Substantia nigra (tissue), 51 donors: ENCODE measurements at places on chromosomes 5 and 9.

GRCh38 chr5:168209244-168209995 is 82.0 kb upstream of the WWC1 start:
- no peak for DNase-seq

DNA sequence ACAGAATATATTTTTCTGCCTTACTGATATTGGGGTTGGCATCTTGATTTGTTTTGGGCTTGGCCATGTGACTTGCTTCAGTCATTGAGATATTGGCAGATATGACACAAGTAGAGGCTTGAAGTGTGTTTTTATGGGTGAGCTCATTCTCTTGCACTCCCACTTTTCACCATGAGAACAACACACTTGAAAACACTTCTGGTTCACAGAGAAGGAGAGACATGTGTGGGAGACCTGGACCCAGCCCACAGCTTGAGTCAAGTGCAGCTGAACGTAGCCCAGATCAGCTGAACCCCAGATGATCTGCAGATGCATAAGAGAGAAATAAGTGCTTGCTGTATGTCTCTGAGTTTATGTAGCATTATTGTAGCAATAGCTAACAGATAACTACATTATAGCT is 155.4 kb downstream of the SEMA6A start:
- DNase-seq: no peak

DNA sequence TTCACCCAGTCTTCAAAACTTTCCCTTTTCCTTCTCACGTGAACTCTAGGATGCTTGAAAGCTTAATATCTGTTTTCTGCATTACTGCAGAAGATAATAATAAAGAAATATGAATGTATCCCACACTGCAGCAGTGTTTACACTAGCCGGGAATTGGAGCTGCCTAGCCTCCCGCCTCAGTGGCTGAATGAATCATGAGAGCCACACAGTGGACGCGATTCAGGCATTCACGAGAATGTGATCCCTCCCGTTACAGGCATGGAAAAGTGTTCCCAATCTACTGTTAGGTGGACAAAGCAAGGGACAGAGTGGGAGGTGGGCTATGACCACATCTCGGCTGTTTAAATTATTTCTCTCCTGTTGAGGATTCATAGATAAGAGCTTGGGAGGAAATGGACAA is 69.4 kb upstream of the CTSL start:
- DNase-seq: no peak

- DNase-seq: no peak
These were observed 153.3 kb downstream of the RGS3 start for GRCh38 chr9:113616621-113617496.

DNA sequence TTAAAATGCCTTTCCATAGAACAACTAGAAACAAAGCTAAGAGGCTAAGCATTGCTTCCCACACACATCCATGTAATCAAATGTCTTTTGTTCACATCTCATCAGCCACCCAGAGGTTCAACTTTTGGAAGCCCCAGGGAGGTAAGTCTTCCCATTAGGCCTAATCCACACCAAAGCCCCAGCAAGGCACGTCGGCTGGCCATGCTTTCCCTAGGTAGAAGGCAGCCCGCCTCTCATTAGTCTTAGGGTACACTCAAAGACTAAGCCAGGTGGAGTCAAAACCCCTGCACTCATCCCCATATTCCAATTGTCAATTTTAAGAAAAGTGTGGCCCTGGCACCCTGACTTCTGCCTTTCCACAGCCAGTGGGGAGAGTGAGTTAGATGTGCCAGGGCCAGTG is 87.9 kb downstream of the ATPSCKMT start:
- no peak for DNase-seq

DNA sequence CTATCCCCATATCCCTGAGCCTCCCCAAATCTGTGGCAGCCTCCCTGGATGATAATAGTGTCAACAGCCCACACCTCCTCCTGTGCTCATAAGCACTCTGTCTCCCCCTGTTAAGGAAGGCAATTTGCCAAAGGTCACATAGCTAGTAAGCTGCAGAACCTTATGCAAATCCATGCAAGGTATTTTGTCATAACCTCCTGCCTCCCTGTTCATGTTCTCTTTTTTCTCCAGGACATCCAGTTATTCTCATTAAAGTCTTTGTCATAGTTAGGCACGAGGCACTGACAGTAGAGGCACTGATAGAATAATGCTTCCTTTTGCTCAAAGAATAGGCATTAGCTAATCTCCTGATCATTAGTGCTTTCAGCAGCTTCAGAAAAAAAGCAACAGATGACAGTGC is 10.2 kb upstream of the AUH start:
- DNase-seq: no peak

GRCh38 chr5:1246711-1247431 is 21.7 kb downstream of the SLC6A18 start:
- DNase-seq: no peak

- no peak for DNase-seq
These were observed 72.0 kb upstream of the NR4A3 start for GRCh38 chr9:99749641-99750040.

- DNase-seq: no peak
These were observed 122.1 kb upstream of the SPRY4 start for GRCh38 chr5:142446960-142447279.

GRCh38 chr9:110329639-110330230 is 7.9 kb downstream of the TXNDC8 start:
- DNase-seq: no peak
